ENCODE measurements at places on chromosomes 1 and 21.

DNA sequence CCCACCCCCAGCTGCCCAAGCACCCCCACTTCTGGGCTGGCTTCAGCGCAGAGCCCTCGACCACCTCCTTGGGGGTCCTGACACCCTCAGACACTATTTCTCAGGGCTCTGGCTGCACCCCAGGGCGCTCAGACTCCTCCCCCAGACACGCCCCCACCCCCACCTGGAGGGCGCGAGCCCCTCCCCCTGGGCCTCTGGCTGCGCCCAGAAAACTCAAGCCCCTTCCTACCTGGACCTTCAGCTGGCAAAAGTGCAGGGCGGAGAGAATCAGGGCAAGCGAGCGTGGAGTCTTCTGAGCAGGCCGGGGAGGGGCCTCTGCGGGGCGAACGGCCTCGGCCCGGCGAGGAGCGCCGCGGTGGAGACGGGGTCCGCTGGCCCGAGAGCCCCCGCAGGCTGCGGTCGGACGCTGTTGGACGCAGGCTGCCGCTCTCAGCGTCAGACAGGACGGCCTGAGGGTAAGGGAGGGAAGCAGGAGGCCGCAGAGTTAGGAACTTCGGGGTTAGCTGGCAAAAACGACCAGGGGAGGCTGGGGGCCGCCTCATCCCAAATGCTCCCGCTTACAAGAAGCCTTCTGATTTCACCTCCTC lies 17.4 kb upstream of the NBPF1 start:
- DNase-seq, result no peak

DNA sequence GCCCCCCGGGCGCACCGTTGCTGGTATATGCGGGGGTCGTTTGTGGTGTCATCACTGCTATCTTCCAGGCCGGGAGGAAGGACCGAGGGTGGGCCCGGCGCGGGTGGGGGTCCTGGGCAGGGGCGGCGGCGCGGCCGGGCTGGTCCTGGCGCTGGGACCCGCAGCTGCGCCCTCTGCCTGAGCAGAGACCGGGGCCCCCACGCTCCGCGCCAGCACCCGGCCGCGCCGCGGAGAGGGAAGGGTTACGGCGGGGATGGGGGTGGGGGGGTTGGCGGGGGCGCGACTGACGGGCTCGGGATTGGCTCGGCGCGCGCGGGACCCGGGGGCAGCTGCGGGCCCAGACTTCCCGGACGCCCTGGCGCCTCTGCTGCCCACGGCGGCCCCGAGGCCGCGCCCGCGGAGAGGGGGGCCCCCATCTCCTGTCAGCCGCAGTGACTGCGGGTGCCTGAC lies 13.8 kb upstream of the SAMD11 start:
- no peak for DNase-seq

GRCh38 chr1:88983791-88984559 lies 8.5 kb downstream of the KYAT3 start:
- peak; percentile 61 for DNase-seq

DNA sequence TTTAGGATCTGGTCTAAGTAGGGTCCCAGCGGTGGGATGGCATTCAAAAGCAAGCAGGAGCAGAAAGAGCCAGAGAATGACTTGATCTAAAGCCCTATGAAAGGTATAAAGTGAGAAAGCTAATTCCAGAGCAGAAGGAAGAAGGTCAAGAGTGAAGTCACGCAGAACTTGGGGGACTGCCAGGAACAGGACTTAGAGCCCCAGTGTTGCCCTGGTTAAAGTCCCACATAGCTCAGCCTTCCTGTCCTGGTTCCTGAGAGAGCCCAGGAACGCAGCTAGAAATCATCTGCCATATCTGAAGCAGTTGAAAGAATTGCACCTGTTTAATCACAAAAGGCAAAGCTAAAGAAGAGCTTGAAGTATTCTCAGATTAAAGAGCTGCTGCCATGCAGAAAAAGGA lies 160.6 kb upstream of the ATP1B1 start:
- no peak for DNase-seq

- DNase-seq, result no peak
Observed at GRCh38 chr1:245481261-245481660, 326.5 kb downstream of the KIF26B start.

- peak; percentile 22 for DNase-seq
Observed at GRCh38 chr1:109249654-109250401, 489 bp downstream of the CELSR2 start.

DNA sequence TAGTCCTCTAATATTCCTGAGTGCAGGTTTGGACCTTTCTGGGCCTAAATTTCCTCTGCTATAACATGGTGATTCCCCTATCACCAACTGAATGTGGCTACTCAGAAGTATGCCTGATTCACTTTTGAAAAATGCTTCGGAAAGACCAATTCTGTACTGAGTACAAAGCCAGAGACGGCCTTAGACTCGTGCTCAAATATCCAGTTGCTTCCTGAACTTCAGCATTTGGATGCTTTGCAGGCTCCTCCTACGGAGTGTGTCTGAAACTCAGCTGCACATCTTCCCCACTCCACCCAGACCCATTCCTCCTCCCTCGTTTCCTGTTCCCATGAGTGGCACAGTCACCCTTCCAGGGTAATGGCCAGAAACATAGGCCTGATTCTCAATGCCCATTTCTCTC lies 98.4 kb upstream of the GADD45A start:
- no peak for DNase-seq

DNA sequence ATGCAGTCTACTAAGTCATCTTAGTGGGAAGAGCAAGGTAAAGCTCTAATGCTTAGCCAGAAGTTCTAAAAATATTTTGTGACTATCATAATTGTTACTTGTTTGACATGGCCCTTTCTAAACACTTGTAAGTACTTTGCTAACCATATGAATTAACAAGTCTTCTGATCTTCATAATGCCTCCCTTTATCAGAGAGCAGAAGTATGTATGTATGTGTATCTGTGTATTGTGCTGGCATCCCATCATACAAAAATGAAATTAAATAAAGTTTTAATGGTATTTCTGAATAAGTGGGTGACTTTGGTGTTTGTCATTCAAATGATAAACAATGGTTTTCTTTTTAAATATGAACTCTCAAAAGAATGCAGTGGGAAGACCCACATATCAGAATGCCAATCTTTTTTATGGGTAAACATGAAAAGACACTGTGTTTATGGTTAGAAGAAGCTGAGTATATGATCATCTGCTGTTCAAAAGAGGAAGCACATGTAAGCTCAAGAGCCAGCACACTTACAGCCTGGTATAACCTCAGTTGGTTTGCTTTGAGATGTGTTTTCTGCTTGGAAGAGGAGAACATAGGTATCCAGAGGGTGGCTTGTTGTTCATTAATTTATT lies 159.6 kb downstream of the CLEC20A start:
- no peak for DNase-seq

DNA sequence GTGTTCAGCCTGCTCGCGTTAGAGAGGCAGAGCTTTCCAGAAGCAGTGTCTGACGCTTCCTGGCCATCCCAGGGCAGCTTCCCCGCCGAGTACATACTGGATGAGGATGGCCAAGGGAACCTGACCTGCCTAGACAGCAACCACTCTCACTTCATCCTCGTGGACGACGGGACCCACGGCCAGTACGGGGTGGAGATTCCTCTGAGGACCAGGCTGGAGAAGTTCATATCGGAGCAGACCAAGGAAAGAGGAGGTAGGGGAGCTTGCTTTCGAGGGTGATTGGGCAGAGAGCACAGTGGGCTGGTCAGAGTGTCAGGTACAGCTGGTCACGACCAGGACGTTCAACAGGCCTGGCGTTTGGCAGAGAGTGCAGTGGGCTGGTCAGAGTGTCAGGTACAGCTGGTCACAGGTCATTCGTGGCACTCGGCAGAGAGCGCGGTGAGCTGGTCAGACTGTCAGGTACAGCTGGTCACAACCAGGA lies 22.4 kb downstream of the TRPM2 start:
- no peak for DNase-seq

DNA sequence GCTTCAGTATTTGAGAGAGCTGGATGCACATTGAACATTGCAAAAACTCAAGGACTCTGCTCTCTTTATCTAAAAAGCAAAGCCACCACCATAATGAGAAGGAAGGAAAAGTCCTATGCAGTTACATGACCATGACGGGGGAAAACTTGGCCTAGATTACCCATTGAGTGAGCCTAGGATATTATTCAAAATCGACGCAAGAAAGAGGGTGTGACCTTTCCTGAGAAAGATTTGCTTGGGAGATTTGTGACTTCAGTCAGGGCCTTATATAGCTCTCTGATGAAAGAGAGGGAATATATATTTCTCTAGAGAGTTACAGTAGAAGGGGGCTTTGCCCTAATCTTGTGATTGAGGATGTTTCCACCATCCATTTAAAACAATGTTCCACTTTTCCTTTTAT lies 153.0 kb upstream of the DPYD start:
- no peak for DNase-seq

- no peak for DNase-seq
Observed at GRCh38 chr1:42935971-42936308, 22.7 kb downstream of the SLC2A1 start.

DNA sequence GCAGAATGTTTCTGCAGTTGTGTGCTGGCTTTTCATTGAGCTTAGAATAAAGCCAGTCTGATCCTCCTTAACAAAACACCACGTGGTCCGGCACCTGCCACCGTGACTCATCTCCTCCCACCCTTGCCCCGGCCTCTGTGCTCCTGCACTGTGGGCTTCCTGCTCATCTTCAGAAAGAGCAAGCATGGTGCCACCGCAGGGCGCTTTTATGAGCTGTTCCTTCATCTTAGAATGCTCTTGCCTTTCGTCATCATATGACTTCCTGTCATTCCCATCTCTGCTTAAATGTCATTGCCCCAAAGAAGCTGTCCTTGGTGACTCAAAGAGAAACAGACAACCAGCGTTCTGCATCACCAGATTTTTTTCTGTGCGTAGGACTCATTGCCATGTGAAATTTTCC lies 117.8 kb downstream of the HHAT start:
- DNase-seq, result peak; percentile 61

DNA sequence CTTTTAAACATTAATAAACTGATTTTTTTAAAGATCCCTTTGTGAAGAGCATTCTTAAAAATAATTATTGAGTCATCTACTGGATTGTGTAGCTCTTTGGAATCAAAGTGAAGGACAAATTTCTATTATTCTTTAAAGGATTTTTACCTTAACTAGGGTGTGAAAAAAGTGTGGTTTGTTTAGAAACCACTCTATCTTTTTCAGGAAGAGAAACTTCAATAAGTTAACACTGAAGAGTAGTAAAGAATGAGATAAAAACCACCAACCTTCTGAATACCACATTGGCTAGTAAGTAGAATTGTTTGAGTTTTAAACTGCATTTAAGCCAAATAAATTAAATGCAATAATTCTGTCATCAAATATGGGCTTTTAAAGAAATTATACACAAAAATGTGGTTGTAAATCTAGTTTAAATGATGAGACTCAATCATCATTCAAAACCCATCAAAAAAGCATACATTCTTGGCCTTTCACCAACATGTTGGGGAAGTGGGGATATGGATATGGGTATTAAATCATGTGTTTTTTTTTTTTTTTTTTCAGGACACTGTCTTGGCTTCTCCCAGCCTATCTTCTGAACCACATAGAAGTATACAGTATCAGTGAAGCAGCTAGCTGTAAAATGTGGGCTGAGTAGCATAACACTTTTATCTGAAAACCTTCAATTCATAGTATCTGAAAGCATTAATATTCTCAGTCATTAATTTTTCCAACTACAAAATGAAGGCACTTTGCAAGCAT lies 4.8 kb downstream of the S1PR1 start:
- no peak for DNase-seq

- DNase-seq, result peak; percentile 69
Observed at GRCh38 chr1:38418195-38419030, 371.8 kb upstream of the POU3F1 start.

- no peak for DNase-seq
Observed at GRCh38 chr1:182015360-182015759, 46.2 kb downstream of the ZNF648 start.

DNA sequence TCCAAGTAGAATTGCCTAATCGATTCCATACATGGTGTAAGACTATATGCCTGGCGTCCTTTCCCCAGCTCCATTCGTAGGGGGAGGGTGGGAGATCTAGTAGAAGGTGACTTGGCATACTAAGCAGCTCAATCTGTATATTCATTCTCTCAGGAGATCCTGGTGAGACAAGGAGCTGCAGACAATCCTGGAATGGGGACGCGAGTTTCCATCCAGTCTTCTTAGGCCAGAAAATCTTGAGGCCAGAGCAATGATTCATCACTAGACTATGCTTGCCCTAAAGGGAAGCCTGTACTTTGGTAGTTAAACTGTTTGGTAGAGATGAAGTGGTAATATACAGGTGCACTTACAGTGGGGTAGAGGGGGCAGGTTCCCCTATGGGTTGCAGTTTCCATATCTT lies 468.7 kb downstream of the ADGRL2 start:
- DNase-seq, result peak; percentile 31

- DNase-seq, result no peak
Observed at GRCh38 chr21:39350094-39351005, 1.5 kb upstream of the HMGN1 start.

Measured in Daoy (cell line).